ENCODE measurements at places on chromosomes 1 and 21. TPM values are rescaled to one million over a fixed set of nuclear protein-coding genes. Genes with fewer than 3 reads are reported as not detected.
A peak's percentile ranks its signal among the peaks of the same experiment; 100 is the strongest.

Gene SLC44A5
- 0.20 TPM for total RNA-seq

Gene RWDD3
- total RNA-seq = 17.6 TPM

DNA sequence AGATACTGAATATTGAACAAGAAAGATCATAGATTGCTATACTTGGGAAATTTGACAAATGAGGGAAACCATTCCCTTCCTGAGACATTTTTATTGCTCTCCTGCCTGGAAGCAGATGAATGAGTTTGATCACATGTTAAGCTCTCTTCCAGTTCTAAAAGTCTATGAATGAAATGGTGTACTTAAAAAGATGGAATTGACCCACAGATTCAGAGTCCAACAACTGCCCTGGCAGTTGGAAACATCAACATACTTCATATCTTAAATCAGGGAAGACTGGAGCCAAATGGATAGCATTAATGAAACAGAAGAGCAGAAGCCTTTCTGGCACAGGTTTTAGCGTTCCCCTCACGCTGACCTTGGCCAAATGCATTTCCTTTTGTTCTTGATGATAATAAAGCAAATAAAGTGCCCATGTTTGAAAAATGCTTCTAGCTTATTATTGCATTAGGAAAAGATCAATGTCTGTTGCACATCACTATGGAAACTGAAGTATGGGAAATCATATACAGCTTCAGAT is 142.6 kb downstream of the ESRRG start:
- peaks cover 35% of the 10 kb centered on the region for H3K27me3 ChIP-seq
- no peaks in the 10 kb centered on the region for H3K4me1 ChIP-seq
- DNase-seq = no peak
- H3K27ac ChIP-seq = no peak overlapping the region
- H3K36me3 ChIP-seq = no peaks in the 10 kb centered on the region

GRCh38 chr1:151049458-151049857 is 1.9 kb downstream of the C1orf56 start:
- H3K4me3 ChIP-seq = no peak overlapping the region
- H3K27ac ChIP-seq = peak overlapping the region; percentile 95
- no peak for DNase-seq
- H3K36me3 ChIP-seq = peaks cover 18% of the 10 kb centered on the region
- H3K27me3 ChIP-seq = no peaks in the 10 kb centered on the region

- no peak for DNase-seq
- H3K36me3 ChIP-seq = no peaks in the 10 kb centered on the region
- H3K27me3 ChIP-seq = peaks cover 12% of the 10 kb centered on the region
- H3K4me3 ChIP-seq = no peak overlapping the region
- no peak overlapping the region for H3K27ac ChIP-seq
Measured at GRCh38 chr21:42308914-42309752, 6.1 kb downstream of the TFF3 start.

DNA sequence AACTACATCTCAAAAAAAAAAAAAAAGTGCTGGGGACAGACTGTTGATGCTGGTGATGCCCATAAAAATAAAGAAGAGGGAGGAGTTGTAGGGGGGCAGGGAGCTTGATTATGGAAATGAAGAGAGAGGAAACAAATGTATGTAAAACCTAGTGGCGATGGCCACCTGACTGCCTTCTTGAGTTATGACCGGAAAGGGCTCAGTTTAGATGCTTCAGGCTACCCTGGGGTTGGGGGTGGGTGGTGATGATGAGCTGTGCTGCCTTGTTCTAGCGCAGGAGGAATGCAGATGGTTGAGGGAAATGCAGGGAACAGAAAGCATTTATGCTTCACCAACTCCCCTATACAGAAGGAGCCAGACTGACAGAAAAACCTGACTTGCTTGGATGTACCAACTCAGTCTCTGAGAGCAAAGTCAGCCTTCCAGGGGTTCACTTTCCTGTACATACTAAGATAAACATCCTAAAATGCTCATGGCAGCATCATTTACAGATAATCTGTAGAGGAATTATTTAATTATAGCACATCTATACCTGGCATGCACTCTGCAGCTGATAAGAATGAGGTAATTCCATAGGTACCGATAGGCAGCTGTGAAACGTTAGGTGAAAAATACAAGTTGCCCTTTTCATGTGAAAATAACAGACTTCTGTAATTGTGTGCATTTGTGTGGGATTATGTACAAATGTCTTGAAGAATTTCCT is 8.0 kb upstream of the BCAR3 start:
- no peaks in the 10 kb centered on the region for H3K27me3 ChIP-seq
- DNase-seq = no peak
- H3K4me1 ChIP-seq = no peaks in the 10 kb centered on the region
- no peak overlapping the region for H3K27ac ChIP-seq
- H3K4me3 ChIP-seq = no peak overlapping the region

DNA sequence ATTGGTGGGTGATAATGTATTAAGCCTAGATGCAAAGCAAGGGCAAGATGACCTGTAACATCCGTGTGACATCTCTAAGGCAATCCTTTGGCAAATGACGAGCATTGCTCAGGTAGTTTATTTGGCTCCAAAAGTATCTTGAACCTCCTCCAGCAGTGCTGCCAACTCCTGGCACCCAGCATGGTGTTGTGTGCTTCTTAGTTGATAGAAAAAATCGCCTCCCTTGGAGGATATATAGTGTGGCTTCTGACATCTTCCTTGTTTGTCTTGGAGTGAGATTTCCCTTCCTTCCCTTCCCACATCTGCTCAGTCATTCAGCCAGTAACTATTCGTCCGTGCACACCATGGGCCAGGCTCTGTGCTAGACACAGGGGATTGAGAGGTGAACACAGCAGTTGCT is 121.8 kb downstream of the TOMM20 start:
- peaks cover 2% of the 10 kb centered on the region for H3K36me3 ChIP-seq
- H3K27ac ChIP-seq = no peak overlapping the region
- H3K4me3 ChIP-seq = no peak overlapping the region
- no peak for DNase-seq

- H3K27ac ChIP-seq = no peak overlapping the region
- H3K4me1 ChIP-seq = peaks cover 13% of the 10 kb centered on the region
- no peaks in the 10 kb centered on the region for H3K36me3 ChIP-seq
- H3K27me3 ChIP-seq = no peaks in the 10 kb centered on the region
Measured at GRCh38 chr1:81598623-81599022, 202.1 kb upstream of the ADGRL2 start.

GRCh38 chr1:159940006-159940620 is 5.3 kb downstream of the IGSF9 start:
- no peak for DNase-seq
- no peak overlapping the region for H3K4me3 ChIP-seq
- no peaks in the 10 kb centered on the region for H3K36me3 ChIP-seq
- peaks cover 45% of the 10 kb centered on the region for H3K27me3 ChIP-seq
- H3K27ac ChIP-seq = no peak overlapping the region

- H3K36me3 ChIP-seq = no peaks in the 10 kb centered on the region
- DNase-seq = no peak
- H3K27me3 ChIP-seq = no peaks in the 10 kb centered on the region
- H3K4me3 ChIP-seq = no peak overlapping the region
Measured at GRCh38 chr1:183306317-183307042, 111.7 kb downstream of the NMNAT2 start.

- DNase-seq = no peak
- H3K27ac ChIP-seq = no peak overlapping the region
- peaks cover 14% of the 10 kb centered on the region for H3K4me1 ChIP-seq
- no peak overlapping the region for H3K4me3 ChIP-seq
Measured at GRCh38 chr1:247487057-247487456, 29.2 kb upstream of the OR2B11 start.

DNA sequence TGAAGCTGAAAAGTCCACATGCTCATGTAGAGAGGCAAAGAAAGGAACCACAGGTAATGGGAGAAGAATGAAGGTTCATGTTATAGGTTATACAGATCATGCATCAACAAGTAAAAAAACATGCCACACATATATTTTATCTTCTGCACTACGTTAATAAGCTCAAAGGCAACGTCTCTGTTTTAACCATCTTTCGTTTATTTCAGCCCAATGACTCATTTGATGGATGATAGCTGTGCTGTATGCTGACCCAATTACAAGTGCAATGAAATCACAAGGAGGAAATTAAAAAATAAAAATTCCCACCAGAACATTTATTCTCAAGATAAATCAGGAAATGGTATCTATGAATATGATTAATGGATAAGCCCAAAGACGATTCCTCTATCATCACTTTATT is 24.6 kb downstream of the XCL1 start:
- no peaks in the 10 kb centered on the region for H3K27me3 ChIP-seq
- H3K36me3 ChIP-seq = peaks cover 3% of the 10 kb centered on the region
- H3K4me1 ChIP-seq = peaks cover 18% of the 10 kb centered on the region
- no peak overlapping the region for H3K4me3 ChIP-seq

DNA sequence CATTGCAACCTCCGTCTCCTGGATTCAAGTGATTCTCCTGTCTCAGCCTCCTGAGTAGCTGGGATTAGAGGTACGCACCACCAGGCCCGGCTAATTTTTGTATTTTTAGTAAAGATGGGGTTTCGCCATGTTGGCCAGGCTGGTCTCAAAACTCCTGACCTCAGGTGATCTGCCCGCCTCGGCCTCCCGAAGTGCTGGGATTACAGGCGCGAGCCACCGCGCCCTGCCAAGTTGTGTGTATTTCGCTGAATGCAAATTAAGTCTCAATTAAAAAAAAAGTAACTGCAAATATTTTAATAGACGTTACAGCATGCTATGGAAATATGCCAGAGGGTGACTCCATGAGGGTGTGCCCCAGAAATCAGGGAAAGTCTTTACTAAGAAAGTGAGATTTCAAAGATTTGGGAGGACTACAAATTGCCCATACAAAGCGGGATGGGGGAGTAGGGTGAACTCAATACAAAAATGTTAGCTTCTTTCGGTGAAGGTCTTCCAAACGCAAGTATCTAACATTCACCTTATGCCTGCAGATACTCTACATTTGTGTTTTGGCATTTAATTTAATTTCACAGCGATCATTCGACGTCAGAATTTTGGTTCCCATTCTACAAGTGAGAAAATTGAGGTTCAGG is 85.6 kb downstream of the NKAIN1 start:
- peak overlapping the region; percentile 90 for H3K27ac ChIP-seq
- no peaks in the 10 kb centered on the region for H3K27me3 ChIP-seq
- DNase-seq = no peak
- peak overlapping the region; percentile 76 for H3K4me3 ChIP-seq
- H3K36me3 ChIP-seq = no peaks in the 10 kb centered on the region

Measured in chondrocyte (in vitro differentiated cells).